Cerebellar nuclear complex (tissue), 1 donor: ENCODE measurements at places on chromosomes 16 and 17.

DNA sequence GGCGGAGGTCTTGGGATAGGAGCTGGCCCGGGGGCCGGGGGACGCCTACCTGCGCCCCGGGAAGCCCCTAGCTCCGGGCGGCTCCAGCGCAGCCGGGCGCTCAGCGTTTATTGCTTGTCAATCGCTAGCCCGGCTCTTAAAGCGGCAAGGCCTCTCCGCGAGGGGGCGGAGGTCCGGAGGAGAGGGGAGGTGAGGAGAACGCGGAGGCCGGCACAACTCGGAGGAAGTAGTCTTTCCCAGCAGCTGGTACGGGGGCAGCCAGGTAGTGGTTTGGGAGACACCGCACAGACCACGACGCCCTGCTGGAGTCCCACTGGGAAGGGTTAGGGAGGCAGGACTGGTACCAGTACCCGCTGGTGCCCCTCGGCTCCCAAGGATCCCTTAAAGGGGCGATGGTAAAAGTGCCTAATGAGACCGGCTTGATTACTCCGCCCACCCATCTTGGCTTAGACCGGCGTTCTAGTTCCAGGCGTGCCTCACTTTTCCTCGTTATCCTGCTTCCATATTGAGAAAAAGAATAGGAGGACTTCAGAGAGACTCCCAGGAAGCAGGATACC is at the start of gene MPP2:
Gene MPP2, minus strand, starts transcription at position 112 of the 557 bp plus-strand sequence. CDS start 3,076 bp downstream, outside the sequence.
- DNase-seq, result peak; percentile 72

GRCh38 chr17:28295677-28296578 is 23.1 kb upstream of the TMEM97 start:
- DNase-seq, result no peak

- DNase-seq, result no peak
These were observed 696.9 kb downstream of the WWOX start for GRCh38 chr16:78796221-78796866.

DNA sequence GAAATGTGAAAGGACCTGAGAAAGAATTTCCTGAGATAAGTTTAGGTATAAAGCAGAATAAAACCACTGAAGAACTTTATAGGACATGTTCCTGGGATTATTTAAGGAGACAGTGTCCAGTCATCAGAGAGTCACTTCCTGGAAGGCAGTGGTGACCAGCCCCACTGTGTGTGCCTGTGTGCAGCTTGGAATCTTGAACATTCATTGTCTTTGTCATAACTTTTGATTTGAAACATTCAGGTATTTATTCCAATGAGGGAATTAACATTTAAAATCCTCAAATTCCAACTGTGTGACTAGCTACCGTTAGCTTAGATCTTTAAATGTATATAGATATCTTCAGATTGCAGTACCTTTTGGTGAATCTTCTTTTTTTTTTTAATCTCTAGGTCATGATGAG is 61.7 kb upstream of the MRC2 start:
- DNase-seq, result no peak

DNA sequence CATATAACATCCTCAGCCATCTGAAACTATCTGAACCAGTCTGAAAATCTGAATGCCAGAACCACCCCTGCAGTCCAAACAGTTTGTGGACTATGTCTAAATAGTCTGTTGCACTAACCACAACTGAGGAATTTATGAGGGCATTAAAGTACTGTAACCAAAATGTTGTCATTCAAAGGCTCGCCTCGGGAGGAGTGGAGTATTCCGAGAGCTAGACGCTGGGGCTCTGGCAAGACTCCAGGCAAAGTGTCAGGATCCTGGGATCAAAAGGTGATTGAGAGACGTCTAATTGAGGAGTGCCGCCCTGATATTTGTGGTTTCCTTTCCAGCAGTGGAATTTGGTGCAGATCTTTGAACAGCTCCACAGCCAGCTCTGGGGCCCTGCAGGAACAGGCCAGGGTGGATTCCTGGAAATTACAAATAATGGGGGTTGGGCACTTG is 142.9 kb upstream of the MYOCD start:
- no peak for DNase-seq

GRCh38 chr17:46163316-46163715 is 29.9 kb downstream of the KANSL1 start:
- DNase-seq, result no peak

DNA sequence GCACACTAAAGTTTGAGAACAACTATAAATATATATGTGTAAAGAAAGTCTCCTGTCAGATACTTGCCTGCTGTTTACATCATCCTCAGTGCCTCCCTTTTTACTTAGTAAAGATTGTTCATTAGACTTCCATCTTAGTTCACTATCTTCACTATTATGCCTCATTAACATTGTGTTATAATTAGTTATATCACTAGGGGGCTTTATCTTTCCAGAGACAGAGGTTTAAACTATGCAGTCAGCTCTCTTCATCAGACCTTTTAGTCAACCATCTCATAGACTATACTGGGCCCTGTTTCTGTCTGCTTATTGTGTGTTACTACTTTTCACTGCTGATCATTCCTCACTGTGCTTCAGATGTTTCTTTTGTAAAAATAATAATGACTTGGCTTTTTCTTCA is 630.8 kb upstream of the KIF2B start:
- no peak for DNase-seq

GRCh38 chr17:74803388-74803930 is 27.3 kb upstream of the NAT9 start:
- DNase-seq, result peak; percentile 48

GRCh38 chr17:9380361-9380760 is 195.3 kb downstream of the STX8 start:
- no peak for DNase-seq

- no peak for DNase-seq
These were observed 69.3 kb downstream of the ABCC1 start for GRCh38 chr16:16018705-16019104.

DNA sequence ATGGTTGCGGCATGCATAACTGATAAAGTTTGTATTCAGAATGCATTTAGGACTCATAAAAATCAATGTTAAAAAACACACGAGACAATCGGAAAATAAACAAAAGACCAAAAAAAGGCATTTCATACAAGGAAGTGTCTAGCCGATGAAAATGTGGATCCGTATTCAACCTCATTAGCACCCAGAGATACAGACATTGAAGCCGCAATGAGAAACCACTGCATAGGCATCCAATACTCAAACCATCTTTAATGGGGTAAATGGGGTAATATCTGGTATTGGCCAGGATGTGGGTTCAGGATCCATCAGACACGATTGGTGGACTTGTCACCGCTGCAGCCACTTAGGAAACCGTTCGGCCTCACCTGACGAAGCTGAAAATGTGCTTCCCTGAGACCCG is 47.4 kb upstream of the ENPP7 start:
- DNase-seq, result no peak

DNA sequence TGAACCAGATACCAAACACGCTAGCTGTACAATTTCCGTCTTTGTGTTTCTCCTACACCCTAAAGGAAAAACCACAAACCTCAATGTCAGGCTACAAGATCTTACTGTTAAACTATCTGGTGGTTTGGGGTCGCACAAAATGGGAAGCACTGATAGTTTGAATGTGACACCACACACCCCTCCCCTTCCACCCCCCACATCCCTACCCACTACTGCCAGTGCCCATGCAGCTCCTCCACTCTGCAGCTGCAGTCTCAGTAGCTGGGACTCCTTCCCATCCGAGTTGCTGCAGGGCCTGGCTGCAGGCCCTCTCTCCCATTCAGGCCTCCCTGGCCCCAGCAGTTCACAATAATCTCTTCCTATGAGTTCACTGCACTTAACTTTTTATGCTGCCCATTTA is 18.4 kb downstream of the TRAP1 start:
- no peak for DNase-seq

DNA sequence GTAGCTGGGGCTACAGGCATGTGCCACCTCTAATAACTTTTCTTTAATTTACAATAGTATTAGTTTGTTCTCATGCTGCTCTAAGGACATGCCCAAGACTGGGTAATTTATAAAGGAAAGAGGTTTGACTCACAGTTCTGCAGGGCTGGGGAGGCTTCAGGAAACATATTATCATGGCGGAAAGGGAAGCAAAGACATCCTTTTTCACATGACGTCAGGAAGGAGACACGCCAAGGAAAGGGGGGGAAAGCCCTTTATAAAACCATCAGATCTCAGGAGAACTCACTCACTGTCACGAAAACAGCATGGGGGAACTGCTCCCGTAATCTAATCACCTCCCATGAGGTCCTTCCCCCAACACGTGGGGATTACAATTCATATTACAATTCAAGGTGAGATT is 18.3 kb downstream of the IL4R start:
- DNase-seq, result no peak

DNA sequence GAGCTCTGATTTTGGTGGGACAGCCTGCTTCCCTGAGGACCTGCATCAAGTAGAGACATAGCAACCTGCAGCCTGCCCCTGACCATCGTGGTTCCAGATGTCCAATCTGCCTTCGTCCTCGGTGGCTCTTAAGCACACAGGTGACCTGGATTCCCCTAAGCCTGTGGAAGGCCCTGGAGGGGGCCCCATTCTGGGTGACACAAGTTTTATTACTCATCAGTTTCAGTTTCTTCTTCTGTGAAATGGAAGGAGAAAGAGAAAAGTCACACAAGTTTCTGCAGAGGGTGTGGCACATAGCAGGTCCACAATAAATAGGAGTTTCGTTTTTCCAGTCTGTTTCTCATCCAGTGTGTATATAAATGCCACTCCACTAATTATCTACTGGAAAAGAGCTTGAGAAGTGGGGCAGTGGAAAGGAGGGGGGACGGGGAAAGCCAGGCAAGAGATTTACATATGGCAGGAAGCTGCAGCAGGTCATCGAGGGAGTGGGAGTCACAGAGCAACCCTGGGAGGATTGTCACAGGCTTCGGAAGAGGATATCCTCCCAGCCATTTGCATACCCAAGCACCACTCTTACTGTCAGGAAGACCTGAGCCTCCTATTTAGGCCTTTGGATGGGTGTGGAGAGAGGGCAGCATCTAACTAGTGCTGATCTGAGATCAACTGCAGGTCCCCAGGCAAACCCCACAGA is 10.0 kb upstream of the NOS2 start:
- DNase-seq, result no peak

DNA sequence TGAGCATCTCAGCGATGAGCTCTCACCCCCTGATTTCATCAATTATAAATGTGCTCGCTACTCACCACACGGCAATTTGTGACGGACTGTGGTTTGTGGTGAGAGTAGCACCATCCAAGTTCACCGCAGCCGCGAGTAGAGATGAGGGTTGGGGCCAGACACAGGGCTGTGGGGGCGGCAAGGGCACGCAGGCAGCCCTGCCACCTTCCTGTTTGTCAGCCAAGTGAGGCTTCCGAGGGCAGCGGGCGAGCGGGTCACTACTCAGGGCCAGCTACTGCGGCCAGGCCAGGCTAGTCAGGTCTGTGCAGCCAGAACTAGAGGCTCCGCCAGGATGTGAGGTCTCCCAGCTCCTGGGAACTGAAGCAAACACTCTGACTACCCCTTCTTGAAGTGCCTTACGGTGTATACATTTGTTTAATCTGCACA is 39.6 kb upstream of the MEOX1 start:
- no peak for DNase-seq

DNA sequence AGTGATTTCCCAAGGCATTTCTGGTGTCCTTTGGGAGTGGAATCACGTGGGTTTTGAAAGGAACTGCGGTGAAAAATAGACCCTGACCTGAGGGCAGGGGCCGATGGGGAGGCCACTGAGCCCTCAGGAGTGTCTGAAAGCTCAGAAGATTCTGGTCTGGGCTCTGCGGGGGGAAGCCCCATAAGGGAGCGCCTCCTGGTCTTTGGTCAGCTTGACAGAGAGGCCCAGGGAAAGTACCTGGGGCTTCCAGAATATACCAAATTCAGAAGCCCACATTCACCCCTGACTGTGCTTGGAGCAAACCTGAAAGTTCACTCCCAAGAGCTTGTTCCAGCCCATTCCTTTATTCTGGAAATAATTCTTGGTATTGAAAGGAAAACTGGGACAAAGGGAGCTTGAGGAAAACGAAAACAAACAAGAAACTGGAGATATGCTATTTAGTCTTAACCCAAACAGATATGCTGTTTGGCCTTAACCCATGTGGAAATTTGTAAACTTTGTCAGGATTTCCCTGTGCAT is 23.2 kb upstream of the NAGLU start:
- DNase-seq, result no peak

- no peak for DNase-seq
These were observed 615 bp downstream of the PRPSAP1 start for GRCh38 chr17:76353004-76353598.

GRCh38 chr16:6570530-6570929 is 762.1 kb upstream of the RBFOX1 start:
- no peak for DNase-seq

GRCh38 chr17:40615068-40615840 is 32.4 kb downstream of the SMARCE1 start:
- DNase-seq, result no peak

- DNase-seq, result no peak
These were observed 63.5 kb downstream of the TANC2 start for GRCh38 chr17:63029541-63029940.

- DNase-seq, result no peak
These were observed 248.4 kb downstream of the C16orf95 start for GRCh38 chr16:87068762-87069150.

DNA sequence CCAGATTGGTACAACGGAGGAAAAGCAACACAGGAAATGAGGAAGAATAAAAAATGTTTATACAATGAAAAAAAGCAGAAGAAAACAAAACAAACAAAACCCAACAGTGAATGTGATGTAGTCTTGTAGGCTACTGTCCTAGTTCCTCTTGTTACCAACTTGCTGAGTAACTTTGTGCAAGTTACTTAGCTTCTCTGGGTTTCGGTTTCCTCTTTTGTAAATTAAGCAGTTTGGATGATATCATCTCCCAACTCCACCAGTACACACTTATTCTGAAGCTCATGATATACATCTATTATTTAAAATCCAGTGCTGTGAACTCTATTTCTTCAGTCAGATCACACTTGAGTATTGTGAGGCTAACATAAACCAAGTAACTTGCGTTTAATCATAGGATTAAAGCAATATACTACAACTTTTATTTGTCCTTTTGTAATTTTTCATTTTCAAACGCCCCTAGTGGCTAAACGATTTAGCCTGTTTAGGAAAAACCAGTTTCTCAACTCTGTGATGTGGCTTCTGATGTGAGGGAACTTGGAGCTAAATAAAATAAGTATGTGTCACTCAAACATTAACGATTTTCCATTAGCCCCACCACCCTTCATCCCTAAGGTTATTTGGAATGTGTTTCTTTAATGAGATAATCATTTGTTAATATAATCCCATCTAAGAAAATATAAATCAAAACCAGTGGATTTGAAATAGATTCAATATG is 1.4 kb upstream of the UNK start:
- no peak for DNase-seq

DNA sequence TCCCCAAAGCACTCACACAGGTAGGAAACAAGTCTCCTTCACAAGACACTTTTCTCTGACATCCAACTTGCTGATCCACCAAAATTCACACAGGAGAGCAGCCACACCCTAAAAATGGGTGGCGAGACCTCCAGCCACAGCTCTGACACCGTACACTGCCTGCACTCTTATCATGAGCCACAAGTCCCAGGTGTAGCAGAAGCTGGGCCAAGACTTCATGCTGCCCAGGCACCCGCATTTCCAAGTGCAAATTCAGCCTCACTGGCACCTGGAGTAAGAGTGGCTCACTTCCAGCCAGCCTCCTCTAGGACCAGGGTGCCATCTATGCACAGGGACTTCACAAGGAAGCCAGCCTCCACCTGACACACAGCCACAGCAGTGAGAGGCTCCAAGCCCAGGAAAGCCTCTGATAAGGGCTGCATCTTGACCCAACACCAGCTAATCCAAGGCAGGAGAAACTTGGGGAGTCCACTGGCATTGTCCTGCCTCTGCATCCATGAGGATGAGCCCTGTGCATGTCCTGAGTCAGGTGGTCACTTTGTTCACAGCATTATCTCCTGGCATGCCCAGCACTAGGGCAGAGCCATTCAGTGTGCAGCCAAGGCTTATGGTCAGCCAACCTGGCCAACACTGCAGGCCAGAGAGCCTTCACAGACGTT is 2.6 kb upstream of the ZNF768 start:
- DNase-seq, result no peak

- DNase-seq, result no peak
These were observed 33.4 kb downstream of the SOX8 start for GRCh38 chr16:1014771-1015495.
